Cardiac fibroblast (primary cell): ENCODE measurements at places on chromosomes 16 and 17.

GRCh38 chr17:77120868-77121267, 19.9 kb upstream of the SEC14L1 start:
- peak; percentile 38 for DNase-seq

DNA sequence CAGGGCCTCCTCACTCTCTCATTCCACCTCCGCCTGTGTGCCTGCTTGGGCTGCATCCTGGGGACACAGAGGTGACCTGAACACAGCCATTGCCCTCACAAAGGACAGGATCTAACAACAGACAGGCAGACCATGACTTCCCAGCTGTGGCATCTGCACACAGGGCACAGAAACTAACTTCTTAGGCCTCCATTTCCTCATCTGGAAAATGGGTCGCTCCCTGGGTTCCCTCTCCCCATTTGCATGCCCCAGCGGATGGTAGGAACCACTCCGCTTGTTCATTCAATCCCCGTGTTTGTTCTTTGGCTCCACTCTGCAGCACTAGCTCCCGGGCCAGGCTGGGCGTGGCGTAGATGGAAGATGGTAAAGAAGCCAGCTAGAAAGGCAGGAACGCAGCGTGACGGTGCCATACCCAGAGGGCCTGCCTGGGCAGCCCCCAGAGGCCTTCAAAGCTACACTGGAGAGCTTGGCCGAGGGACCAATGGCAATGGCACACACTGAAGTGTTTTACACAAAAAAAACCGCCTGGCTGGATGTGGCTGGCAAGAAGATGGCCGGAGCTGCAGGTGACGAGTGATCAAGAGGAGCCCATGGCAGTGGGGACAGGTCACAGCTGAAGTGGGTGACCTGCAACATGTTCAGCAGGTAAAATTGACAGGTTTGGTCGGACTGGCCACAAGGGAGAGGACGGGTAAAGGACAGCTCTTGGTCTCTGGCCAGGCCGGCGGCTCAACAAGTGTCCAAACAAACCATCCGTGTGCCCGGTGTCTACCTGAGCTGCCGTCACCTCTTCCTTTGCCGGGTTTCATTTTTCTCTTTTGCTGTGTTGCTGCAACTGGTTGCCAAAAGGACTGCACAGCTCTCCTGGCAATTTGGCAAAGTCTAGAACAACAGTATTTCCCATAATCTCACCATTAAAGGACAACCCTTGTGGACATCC, 66.9 kb downstream of the SOCS1 start:
- no peak for DNase-seq

DNA sequence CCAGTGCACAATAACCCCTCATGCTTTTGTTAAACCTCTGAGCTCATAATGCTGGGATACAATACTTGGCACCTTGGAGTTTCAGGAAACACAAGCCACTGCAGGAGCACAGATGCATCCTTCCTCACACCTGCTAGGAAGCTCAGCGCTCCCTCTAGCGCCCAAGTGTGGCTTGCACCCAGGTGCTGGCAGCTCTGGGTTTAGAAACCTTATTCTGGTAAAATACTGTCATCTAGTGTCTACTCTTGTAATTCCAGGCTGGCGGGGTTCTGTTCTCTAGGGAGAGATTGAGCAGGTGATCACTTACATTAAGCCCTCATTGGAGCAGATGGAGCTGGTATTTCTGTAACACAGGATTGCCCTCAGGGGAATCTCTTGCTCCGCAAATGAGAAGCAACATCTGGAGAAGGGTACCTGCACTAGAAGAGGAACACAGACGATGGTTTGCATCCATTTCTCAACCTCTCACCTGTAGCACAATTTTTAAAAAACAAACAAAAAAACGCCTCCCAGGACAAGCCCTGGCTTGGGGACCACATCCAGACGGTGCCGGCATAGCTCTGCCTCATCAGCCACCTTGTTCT, 1.5 kb downstream of the CCL1 start:
- peak; percentile 96 for DNase-seq

DNA sequence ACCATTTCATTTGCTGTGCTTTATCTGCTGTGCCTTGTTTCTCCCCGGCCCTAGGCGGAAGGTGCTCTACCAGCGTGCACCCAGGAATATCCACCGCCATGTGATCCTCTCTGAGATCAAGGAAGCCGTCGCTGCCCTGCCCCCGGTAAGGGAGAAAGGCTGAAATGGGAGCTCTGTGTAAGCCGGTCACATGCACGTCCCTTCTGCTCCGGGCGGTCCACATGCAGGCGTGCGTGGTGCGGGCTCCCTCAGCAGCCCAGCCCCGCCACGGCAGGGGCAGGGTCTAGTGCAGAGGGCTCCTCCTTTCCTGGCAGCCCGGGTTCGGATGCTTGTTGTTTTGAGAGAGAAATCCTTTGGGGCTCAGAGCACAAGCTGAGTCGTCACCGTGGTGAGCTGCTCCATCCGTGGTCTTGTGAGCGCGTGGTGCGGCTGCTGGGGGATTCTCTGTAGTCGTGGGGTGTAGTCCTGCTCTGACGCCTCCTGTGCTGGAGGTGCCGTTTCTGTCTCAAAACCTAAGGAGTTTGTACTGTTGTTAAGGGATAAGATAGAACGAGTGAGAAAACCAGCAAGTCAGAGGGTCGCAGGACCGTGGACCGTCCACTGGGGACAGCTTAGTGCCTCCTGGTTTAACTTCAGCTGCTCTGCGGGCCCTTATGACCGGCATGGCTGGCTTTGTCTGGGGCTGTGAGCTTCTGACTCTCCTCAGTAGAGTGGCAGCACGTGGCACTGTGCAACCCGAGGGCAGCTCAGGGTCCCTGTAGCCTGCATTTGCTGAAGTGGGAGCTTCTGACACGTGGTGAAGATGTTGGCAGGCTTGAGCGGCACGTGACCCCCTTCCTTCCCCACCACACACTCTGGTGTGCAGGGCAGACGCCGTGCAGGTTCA, 12.3 kb upstream of the MC1R start:
- no peak for DNase-seq

DNA sequence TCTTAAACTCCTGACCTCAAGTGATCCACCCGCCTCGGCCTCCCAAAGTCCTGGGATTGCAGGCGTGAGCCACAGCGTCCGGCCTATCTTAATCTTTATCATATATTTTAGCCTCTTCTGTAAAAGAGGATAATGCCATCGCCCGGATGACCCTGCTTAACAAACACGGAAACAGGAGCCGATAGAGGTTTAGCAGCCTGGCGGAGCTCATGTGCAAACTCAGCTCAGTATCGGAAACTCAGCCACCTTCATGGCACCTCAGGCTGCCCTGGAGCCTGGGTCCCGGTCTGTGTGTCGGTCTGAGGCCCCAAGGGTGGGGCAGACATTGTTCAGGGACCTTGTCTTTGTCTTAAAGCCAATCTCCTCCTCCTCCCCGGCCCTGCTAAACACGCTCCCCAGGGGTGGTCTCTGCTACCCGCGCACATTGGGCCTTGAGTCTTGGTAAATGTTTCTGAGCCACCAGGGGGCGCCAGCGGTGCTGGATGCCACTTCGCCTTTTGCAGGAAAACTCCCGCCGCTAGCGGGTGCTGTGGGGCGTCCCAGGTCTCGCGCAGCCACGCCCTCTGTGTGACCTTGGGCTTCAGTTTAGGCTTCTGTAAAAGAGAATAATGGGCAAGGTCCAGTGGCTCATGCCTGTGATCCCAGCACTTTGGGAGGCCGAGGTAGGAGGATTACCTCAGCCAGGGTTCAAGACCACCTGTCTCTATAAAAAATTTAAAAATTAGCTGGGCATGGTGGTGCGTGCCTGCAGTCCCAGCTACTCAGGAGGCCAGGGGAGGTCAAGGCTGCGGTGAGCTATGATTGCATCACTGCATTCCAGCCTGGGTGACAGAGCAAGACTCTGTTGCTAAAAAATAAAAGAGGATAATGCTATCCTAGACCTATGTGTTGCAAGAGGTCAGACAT, 2.7 kb downstream of the CETP start:
- peak; percentile 85 for DNase-seq

DNA sequence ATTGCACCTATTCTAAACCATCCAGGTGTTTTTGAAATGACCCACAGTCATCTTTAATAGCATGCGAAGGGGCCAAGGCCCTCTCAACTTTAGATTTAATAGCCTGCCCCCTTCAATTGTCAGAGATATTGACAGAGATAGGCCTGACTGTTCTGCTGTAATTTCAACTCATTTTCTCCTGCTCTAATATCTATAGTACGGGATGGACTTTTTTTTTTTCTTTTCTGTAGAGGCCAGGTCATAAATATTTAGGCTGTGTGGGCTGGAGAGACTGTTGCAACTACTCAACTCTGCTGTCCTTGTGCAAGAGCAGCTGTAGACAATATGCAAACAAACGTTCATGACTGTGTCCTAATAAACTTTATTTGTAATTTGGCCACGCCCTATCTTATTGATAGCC, 24.7 kb upstream of the KRT20 start:
- peak; percentile 63 for DNase-seq

DNA sequence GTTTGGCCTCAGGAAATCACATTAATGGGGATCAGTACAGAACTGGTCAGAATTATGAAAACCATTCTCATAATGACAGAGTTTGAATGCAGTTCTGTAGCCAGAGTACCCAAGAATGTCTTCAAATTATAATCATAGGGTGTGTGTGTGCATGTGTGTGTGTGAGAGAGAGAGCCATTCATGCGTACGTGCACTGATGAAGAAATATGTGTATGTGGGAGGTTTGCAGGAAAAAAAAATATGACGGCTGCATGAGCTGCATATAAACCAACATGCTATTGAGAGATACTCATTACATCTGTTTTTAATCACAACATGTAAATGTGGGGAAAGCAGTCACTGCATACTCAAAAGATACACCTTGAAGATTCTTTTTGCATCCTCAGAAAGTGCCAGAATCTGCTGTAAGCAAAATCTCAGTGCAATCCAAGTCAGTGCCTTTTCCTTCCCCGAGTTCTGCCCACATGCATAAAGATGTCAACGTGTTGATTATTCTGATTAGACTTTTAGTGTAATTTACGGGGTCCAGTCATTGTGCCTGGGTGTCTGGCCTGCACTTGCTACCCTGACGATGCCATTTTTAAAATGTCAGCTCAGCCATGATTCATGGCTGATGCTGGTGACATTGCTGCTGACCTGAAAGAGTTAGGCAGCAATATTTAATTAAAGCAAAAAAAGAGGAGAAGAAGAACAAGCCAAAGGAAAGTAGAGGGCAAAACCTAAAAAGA, 378.7 kb upstream of the ZFHX3 start:
- no peak for DNase-seq

DNA sequence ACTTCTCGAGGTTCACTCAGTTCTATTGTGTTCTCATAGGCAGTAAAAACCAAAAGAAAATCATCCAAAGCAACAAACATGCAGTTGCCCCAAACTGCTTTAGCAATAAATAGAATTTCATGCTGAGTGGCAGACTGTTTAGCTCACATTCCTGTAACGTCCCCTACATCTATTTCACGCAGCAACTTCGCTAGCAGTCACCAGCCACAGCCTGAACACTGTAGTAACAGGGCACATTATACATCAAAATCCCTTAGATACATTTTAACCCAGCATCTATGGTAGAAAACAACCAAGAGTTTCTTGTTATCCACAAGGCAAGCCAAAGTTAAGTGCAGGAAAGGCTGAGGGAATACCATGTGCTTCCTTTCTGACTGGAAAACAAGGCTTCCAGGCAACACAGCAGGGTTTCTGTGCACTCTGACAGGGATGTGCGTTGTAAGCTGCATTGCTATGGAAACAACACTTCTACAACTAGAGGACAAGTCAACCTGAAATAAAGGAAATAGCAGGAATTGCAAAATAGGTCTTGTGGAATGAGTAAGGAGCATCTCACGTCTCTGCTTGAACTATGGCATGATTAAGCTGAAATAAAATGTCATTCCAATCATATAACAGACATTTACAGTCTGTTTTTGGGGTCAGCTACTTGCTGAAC, 55.4 kb downstream of the CFDP1 start:
- peak; percentile 98 for DNase-seq

GRCh38 chr16:50460538-50461399, 87.4 kb upstream of the NKD1 start:
- DNase-seq: no peak

GRCh38 chr16:89458551-89458950, 31.8 kb downstream of the ANKRD11 start:
- DNase-seq: no peak

DNA sequence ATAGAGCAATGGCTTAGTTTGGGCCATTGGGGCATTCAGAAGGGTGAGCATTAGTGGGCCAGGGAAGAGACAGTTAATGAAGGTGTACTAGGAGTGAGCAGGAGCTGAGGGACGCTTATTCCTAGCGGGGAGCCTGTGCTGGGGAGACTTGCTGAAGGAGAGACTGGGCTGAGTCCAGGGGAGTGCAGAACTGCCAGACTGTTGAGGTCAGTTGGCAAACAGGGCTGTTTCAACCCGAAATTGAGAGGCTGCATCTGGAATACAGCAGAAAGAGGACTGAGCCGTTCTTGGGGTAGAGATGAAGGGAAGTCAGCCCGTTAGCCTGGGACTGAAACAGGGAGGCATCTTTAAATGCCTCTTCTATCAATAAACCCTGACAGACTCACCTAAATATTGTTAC, 33.2 kb downstream of the MAP2K6 start:
- no peak for DNase-seq

DNA sequence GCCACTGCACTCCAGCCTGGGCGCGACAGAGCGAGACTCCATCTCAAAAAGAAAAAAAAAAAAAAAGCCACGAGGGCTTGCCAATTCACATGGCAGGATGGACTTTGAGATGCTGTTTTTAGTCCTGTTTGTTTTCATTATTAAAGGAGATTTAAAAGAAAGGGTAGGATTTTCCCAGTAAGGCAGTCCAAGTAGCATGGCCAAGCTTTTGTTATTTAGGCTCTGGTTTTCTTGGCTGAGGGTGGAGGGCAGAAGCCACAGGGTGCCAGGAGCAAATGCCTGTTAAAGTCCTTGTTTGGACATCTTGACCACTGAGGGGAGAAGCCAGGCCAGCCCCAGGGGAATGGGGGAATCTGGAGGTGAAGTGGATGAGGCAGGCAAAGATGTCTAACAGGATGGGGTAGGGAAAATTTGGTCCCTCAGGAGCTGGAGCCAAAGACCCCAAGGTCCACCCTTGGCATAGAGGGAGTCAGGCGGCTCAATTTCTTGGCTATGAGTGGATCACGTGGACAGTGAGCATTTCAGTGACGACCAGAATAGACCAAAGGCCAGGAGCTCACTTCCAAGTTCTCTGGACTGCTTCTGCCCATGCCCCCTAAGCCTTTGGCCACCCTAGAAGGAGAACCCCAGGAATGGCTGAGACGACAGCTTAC, 20.8 kb upstream of the PLLP start:
- DNase-seq: no peak

DNA sequence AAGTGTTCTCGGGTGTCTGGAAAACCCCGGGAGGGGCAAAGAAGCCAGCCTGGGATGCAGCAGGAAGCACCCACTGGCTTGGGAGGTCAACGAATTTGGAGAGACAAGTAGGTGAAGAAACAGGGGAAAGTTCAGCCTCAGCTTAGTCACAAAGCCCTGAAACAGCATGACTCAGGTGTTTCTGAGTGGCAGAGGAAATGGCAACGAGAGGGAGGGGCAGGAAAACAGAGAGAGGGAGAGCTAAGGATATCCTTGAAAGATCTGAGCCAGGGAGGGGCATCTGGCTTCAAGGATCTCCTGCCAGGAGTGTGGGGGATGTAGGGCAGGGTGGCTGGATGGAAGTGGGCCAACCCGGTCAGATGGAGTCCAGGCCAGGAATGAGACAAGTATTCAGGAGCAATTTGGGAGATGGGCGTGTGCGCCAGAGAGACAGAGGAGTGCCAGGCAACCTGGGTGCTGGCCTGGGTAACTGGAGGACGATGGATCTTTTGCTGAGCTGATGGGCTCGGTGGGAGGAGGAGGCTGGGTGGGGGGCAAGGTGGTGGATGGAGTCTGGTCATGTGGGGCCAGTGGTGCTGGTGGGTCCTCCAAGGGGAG, 27.2 kb downstream of the ABCC3 start:
- DNase-seq: peak; percentile 87
